Activated T-cell treated with anti-CD3 and anti-CD28 coated beads, Interleukin-2, amount 50 U/mL, for 72 hours (primary cell): ENCODE measurements at places on chromosomes 1 and 21. TPM values are rescaled to one million over a fixed set of nuclear protein-coding genes. Genes with fewer than 3 reads are reported as not detected.
A peak's percentile ranks its signal among the peaks of the same experiment; 100 is the strongest.

GRCh38 chr1:30830537-30830936 is 73.0 kb upstream of the LAPTM5 start:
- H3K36me3 ChIP-seq: no peaks in the 10 kb centered on the region
- no peak overlapping the region for H3K4me3 ChIP-seq
- H3K27me3 ChIP-seq: peaks cover 33% of the 10 kb centered on the region
- H3K4me1 ChIP-seq: peaks cover under 1% of the 10 kb centered on the region
- DNase-seq: no peak

- H3K36me3 ChIP-seq: no peaks in the 10 kb centered on the region
- H3K27ac ChIP-seq: no peak overlapping the region
- H3K27me3 ChIP-seq: peaks cover 22% of the 10 kb centered on the region
- peak overlapping the region; percentile 60 for H3K4me3 ChIP-seq
- DNase-seq: peak; percentile 70
These were observed 4.8 kb upstream of the CRYBG2 start for GRCh38 chr1:26358411-26359384.

DNA sequence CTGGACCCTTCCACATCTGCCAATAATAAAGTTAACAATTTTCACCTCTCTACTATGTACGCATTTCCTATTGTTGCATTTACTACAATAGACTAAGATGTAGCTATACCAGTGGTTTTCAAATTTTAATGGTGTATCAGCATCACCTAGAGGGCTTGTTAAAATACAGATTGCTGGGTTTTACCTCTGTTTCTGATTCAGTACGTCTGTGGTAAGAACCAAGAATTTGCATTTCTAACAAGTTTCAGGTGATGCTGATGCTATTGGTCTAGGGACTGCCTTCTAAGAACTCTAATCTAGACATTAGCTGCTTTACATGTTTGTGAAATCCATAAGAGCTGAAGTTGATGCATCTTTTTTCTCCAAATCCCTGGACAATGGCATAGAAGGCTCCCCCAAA is 59.7 kb downstream of the ERICH3 start:
- H3K4me1 ChIP-seq: no peaks in the 10 kb centered on the region
- H3K36me3 ChIP-seq: no peaks in the 10 kb centered on the region
- no peak overlapping the region for H3K27ac ChIP-seq
- no peaks in the 10 kb centered on the region for H3K27me3 ChIP-seq
- H3K4me3 ChIP-seq: no peak overlapping the region
- no peak for DNase-seq

DNA sequence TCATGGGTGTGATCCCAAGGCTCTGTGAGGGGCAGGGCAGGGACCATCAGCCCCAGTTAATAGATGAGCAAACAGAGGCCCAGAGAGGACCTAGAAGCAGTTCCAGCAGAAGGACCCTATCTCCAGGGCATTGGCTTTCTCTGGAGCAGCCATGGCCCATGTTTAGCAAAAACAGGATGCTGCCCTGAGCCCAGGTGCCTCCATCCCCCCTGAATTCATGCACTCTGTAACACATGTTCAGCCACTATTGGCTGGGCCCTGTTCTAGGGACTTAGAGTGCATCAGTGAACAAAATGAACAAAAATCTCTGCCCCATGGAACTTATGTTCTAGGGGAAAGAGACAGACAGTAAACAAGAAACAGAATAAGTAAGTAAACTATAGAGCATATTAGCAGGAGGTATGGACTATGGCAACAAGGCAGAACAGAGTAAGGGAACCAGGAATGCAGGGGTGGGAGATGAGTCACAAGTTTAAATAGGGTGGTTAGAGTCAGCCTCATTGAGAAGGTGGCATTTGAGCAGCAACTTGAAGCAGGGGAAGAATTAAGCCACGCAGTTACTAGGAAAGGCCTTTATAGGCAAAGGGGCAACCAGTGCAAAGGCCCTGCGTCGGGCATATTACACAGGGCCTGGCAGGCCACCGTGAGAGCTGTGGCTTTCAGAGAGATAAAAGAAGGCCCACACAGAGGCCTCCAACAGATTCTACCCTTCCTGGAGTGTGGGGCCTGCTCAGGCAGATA is 185.9 kb upstream of the EDN2 start:
- no peaks in the 10 kb centered on the region for H3K36me3 ChIP-seq
- H3K4me3 ChIP-seq: peak overlapping the region; percentile 81
- no peaks in the 10 kb centered on the region for H3K27me3 ChIP-seq
- peak; percentile 42 for DNase-seq

DNA sequence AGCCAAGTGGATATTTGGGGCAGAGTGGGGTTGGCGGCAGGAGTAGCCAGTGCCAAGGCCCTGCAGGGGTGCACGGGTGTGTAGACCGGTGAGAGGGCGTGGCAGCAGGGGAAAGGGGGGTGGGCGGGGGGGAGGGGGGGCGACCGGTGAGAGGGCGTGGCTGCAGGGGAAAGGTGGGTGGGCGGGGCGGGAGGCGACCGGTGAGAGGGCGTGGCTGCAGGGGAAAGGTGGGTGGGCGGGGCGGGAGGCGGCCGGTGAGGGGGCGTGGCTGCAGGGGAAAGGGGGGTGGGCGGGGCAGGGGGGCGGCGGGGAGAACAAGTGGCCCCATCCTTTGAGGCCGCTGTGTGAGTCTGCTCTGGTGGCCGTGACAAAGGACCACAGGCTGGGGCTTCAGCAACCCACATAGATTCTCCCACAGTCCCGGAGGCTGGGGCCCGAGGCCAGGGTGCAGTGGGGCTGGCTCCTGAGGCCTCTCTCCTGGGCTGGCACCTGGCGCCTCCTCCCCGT is 25.8 kb downstream of the RRP1 start:
- H3K4me3 ChIP-seq: no peak overlapping the region
- H3K36me3 ChIP-seq: peaks cover 4% of the 10 kb centered on the region
- no peak overlapping the region for H3K27ac ChIP-seq
- no peak for DNase-seq
- H3K27me3 ChIP-seq: peaks cover 6% of the 10 kb centered on the region

Gene PDZK1
- 0.39 TPM for total RNA-seq
